NCI-H2029 (cell line): ENCODE measurements at places on chromosomes 7 and 10.

- DNase-seq = peak; percentile 41
Measured at GRCh38 chr7:77537778-77538280, 734 bp downstream of the PTPN12 start.

GRCh38 chr7:115136796-115137443 is 215.0 kb downstream of the MDFIC start:
- DNase-seq = no peak

GRCh38 chr10:576130-576465 is 113.4 kb downstream of the DIP2C start:
- DNase-seq = no peak

- DNase-seq = no peak
Measured at GRCh38 chr7:148210804-148211325, 379.7 kb upstream of the C7orf33 start.

DNA sequence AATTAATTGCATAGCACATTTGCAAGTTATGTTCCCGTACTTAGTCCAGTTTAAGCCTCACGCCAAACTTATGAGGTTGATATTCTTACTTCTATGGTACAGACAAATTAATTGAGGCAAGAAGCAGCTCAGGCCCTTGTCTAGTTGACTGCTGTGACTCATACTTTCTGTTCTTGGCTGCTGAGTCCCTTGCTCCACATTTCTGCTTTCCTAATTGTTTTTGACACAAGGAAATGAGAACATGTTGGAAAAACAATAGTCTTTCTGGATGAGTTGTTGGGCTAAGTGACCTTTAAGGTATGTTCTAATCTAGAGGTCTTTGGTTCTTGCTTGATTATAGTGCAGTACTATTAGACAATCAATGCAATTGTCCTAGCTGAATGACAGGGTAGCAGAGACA is 331.8 kb downstream of the NRG3 start:
- DNase-seq = no peak

GRCh38 chr7:142010952-142011548 is 15.4 kb downstream of the MGAM start:
- no peak for DNase-seq

DNA sequence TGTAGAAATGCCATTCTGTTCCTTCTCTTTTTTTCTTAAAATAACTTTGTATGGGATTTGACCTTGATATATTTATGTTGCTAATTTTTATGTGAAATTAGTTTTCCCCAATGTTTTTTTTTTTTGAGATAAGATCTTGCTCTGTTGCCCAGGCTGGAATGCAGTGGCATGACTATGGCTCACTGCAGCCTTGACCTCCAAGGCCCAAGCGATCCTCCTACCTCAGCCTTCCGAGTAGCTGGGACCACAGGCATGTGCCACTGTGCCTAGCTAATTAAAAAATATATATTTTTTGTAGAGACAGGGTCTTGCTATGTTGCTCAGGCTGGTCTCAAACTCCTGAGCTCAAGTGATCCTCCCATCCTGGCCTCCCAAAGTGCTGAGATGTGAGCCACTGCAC is 16.0 kb downstream of the VPS26A start:
- DNase-seq = no peak

DNA sequence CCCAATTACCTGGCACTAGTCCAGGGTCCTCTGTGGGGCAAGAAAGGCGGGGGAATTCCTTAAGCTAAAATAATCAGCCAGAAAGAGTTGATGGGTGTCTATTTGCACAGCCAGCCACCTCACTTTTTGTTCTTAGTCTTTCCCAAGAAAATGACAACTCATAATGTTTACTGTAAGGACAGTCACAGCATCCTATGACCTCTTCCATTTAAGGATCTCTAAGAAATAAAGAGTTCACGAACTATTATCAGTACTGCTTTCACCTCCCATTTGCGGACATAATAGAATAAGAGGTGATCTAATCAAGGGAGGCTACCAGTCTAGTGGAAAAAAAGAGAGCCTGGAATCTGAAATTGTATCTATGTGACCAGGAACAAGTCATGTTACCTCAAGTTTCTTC is 72.4 kb upstream of the LRRC17 start:
- DNase-seq = no peak

DNA sequence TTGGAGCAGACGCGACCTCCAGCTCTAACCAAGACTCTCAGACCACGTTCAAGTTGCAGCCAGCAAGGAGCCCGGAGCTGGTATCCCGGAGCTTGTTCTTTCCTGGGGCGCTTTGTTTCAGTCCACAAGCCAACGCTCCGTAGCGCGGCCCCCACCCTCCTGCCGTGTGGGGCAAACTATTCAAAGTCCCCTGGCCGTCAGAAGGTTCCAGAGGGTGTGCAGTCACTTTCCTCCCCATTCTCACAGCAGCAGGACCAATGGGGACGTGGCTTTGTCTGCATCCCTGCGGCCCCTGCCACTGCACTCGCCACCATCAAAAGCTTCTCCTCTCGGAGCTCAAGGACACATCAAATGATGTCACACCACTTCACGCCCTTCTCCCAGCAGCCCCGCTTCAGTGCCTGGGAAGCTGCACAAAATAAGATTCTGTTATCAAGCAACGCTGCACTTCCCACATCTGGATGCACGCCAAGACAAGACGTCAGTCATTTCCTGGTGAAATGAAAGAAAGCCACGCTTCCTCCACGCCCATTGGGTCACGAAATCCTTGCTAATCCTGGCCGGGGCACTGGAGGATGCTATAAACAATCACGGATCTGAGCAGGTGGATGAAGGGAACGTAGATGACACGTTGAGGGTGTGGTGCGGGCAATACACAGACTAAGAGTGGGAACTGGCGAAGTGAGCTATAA is 348.2 kb downstream of the PTPRN2 start:
- DNase-seq = peak; percentile 98

- no peak for DNase-seq
Measured at GRCh38 chr7:151115121-151115835, 29.0 kb downstream of the AGAP3 start.

DNA sequence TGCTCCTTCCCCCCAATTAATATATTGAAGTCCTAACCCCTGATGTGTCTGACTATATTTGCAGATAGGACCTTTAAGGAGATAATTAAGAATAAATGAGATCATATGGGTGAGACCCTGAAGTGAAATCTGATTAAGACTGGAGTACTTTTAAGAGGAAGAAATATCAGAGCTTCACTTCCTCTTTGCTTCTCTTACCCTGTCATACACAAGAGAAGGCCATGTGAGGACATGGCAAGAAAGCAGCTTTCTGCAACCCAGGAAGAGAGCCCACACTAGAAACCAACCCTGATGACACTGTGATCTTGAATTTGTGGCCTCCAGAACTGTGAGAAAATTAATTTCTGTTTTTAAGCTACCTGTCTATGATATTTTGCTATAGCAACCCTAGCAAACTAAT is 44.2 kb downstream of the JMJD1C start:
- no peak for DNase-seq

- DNase-seq = no peak
Measured at GRCh38 chr7:36598054-36598674, 126.1 kb downstream of the AOAH start.

DNA sequence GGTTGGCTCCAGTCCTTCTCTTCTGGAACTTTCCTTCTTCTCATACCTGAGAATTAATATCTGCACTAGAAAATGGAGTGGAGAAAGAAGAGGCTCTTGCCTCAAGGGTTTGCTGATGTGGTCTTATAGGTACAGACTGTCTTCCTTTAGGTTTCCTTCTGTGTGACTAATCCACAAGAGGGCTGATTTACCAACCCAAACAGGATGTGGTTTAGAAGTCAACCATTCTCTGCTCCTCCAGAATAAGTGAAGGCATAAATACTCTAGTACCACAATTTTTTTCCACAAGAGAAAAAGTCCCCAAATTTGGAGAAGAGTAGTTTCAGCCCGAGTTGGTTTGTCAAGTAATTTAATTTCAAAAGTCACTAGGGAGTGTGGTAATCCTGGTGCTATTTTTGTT is 85.8 kb downstream of the NRP1 start:
- no peak for DNase-seq
